Dermis microvascular lymphatic vessel endothelial cell (primary cell): ENCODE measurements at places on chromosomes 16 and 17. TPM values are rescaled to one million over a fixed set of nuclear protein-coding genes. Genes with fewer than 3 reads are reported as not detected.

Gene TBC1D3K
- not detected in 2 replicates for total RNA-seq

Gene KCTD2
- 9.1 and 14.9 TPM in 2 replicates for total RNA-seq

Gene COL1A1
- under 0.01 and 8.1 TPM in 2 replicates for total RNA-seq

Gene TEX14
- total RNA-seq = under 0.01 TPM in 2 replicates

Gene KCNJ2
- total RNA-seq = 1.3 and 1.7 TPM in 2 replicates

Gene EXOC3L1
- 38.8 and 57.7 TPM in 2 replicates for total RNA-seq

Gene CCL11
- total RNA-seq = not detected in 2 replicates

DNA sequence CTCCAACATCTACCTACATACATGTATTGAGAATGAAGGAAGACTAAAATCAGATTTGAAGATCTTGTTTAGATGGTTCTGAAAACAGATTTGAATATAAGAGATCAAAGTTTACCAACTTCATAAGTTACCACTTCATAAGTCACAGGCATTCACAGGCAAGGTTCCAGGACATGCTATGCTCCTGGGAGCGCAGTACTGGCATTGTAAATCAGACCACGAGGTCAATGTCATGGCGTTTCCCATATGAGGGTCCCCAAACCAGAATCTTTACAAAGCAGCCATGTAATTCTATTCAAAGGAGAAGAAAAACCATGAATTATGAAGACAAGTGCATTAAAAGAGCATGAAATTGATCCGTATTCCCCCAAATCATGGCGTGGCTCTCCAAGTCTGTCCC is 3.0 kb downstream of the CDH11 start:
- no peak for DNase-seq

DNA sequence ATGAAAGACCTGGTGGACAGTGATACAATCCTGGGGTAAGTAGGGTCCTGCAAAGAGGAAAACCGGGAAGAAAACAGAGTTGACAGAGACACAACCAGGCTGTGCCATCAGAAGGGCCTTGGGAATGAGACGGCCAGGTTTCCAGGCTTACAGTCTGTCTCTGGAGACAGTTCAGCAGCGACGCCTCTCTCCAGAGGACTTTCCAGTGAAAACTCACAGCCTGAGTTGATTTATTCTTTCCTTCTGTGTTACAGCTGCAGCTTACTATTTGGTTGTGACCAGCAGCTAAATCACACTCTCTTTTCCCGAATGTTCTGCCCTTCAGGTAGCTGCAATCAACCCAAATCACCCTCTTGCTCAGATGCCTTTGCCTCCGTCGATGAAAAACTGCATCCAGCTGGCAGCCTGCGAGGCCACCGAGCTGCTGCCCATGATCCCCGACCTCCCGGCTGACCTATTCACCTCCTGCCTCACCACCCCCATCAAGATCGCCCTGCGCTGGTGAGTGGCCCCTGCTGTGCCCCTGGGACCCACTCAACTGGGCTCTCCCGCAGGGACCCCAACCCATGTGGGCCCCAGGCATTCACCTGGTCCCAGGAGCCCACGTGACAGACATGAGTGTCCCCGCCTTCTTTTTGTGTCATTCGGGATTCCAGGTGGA is 209.2 kb downstream of the RPTOR start:
- no peak for DNase-seq

DNA sequence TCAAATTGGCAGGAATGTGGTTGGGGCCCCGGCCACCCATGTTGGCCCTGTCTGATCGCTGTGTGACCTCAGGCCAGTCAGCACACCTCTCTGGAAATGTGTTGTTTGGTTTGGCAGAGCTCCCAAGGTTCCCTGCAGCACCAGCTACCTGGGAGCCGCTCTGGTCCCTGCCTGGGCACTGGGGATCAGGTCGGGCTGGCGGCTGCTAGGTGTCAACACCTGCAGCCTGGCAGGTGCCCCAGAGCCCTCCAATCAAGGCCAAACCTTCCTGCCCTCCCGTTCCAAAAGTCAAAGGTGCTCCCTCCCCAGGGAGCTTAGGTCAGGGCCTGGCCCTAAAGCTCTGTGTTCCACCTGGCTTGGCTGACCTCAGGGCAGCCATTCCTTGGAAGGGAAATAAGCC is 55.9 kb downstream of the ZDHHC7 start:
- DNase-seq = no peak

GRCh38 chr17:8806253-8806925 is 7.2 kb upstream of the MFSD6L start:
- no peak for DNase-seq

GRCh38 chr16:77459534-77460254 is 24.9 kb upstream of the ADAMTS18 start:
- DNase-seq = no peak

DNA sequence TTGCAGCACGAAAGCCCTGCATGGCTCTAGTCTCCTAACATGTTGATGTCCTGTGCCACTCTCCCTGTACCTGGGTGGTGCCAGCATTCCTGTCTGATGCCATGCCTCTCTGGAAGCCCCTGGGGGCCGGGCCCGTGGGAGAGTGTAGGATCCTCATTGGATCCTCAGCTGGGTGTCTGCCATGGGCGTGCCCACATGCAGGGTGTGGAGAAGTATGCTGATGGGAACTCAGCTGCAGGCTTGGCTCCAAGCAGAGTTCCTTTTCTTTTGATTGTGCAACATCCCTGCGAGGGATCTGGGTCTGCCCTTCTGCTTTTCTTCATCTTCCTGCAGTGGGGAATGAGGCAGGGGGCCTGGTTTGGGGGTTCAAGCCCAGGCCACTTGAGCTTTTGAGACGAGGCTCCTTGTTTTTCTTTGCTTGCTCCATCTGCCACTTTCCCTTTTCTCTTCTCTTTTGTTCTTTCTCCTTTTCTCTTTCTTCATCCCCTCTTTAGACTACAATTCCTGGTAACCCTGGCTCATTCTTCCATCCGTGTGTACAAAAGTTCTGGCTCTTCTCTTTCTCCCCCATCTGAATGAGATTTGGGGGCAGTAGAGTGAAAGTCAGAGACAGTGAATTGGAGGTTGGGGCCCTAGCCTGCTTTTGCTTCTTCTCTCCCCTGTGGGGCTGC is 32.9 kb downstream of the KSR1 start:
- no peak for DNase-seq

DNA sequence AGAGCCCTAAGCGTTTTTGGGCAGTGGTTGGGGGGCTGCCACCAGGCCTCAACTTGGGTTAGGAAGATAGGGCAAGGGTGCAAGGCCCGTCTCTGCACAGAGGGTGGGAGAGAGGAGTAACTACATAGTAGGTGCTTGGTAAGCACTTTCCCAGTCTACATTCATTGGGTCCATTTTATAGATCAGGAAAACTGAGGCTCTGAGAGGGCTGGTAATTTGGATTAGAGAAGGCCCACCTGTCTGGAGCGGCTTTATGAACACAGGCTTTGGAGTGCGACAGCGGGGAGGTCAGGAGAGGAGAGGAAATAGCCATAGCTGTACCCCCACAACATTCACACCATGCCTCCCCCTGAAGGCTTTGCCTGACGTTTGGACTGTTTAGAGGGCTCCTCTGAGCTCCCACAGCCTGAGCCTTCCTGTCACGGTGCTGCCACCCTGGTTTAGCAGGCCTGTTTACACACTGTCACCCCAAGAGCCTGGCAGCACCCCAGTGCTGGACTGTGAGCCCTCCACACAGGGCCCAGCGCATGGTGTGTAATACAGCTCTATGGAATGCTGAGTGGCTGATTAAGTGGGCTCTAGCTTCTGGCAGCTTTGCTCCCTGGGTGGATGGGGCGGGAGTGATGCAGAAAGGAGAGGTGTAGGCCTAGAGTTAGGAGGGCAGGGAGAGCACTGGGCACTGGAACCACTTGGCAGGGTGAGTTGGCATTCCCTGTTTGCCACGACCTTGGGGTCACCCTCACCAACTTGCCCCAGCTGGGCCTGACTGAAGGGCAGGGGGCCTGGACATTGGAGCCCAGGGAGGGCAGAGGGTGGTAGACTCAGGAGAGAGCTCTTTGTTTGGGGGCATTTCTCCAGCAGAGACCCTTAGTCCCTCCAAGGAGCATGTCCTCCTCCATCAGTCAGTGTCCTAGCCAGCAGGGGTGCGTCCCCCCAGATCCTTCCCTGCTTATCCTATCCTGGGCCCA is 73.7 kb downstream of the RAI1 start:
- DNase-seq = no peak

DNA sequence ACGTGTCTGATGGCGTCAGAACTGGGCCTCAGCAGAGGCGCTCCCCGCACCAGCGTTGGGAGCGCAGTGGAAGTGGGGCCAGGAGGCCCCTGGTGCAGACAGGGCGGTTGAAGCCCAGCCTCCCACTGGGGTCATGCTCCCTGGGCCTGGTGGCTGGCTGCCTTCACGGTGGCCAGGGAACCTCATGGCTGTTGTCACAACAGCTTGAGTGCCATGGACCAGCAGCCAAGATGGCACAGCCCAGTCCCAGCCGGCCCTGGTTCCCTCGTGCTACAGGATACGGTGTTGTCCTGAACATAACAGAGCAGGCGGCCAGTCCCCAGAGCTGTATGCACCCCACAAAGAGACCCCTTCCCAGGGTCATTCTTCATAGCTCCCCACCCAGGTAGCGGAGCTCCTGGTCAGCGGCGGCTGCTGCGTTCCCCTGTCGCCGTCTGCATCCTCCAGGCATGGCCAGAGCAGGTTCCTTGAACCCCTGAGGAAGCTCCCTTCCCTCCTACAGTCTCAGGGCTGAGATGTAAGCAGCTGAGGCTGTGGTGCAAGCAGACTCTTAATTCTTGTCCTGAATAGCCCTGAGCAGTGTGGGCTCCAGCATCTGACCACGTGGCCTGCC is 29.7 kb downstream of the NME3 start:
- DNase-seq = no peak

DNA sequence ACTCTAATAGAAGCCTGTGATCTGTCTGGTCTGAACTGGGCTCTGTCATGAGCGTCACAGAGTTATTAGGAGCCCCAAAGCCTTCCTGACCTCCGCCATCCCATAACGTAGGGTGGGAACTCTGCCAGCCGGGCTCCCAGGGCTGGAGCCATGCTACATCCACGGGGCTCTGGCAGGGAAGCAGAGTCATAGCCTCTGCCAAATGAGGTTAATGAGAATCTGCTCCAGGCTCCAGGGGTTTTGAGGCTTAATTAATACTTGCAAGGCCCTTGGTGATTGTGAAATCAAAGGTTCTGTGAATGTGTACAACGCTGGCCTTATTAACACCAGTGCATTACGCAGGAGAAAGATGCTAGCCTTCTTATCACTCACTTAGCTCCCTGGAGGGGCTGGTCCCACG is 42.4 kb upstream of the ZFP90 start:
- no peak for DNase-seq

GRCh38 chr17:9185688-9186284 is 164.5 kb downstream of the NTN1 start:
- DNase-seq = no peak

DNA sequence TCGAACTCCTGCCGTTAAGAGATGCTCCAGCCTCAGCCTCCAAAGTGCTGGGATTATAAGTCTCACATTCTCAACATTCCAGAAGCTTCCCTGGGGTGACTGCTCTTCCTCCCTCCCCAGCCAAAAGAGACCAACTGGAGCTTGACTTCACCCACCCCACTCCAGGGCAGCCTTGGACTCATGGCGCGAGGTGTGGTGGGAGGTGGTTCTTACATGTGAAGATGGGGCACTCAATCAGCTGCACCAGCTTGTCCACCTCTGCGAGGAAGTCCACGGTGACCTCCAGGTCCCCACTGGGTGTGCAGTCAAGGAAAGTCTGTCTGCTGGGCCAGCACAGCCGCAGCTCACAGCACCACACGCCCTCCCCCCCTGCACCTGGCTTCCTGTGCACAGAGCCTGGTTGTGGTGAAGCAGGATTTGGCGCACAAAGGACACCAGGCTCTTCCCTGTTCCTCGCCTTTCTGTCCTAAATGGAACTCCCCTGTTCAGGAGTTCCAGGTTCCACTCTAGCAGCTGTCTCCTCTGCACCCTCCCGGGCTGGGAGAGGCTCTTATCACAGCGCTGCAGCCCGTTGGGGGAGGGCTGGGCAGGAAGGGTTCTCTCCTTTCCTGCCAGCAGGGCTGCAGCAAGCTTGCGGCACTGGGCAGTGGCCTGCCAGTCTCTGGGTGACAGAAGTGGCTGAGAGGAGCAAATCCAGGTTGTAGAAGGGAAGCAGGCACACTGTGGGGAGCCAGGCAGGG is 9.6 kb upstream of the MTSS2 start:
- DNase-seq = peak; percentile 79

GRCh38 chr17:31509095-31509804 is 117.8 kb downstream of the RAB11FIP4 start:
- no peak for DNase-seq

DNA sequence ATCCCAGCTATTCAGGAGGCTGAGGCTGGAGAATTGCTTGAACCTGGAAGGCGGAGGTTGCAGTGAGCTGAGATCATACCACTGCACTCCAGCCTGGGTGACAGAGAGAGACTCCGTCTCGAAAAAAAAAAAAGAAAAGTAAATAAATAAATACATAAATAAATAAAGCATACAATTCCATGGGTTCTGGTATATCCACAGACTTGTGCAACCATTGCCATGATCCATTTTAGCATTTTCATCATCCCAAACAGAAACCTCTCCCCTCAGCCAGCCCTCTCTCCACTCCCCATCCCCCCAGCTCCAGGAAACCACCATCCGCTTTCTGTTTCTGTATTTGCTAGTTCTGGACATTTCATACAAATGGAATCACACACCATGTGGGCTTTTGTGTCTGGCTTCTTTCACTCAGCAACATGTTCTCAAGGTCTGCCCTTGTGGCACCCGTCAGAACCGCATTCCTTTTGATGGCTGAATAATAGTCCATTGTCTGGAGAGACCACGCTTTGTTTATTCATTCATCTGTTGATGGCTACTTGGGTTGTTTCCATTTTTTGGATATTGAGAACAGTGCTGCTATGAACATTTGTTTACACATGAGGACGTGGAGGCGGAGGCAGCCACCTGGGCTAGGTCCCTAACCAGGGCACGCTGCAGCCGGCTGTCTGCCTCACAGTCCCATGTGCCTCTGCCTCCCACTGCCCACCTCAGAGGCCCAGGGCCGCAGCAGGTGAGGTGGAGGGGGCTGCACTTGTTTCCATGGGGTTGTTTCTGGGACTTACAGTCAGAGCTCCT is 76.2 kb downstream of the NT5M start:
- DNase-seq = no peak

DNA sequence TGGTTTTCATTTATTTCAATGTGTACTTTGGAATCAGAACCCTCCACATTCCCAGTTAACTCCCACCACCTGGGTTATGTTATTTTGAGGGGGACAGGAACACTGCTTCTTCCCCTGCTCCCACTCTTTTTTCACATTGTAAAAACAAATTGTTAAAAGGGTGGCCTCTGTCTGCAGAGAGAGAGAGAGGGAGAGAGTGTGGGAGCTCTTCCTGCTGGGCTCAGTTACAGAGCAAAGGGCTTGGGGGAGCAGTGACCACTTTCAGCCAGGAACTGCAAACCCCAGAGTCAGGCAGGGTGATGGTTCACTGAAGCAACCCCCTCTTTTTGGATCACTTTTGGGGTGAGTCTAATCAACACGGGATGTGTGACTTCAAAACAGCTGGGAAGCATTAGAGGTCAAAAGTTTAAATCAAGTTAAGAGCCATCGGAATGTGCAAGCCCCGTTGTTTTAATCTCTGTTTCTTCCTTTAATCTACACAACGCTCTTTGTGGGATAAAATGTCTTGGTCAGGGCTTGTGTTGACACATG is 577.0 kb upstream of the CDH11 start:
- no peak for DNase-seq

DNA sequence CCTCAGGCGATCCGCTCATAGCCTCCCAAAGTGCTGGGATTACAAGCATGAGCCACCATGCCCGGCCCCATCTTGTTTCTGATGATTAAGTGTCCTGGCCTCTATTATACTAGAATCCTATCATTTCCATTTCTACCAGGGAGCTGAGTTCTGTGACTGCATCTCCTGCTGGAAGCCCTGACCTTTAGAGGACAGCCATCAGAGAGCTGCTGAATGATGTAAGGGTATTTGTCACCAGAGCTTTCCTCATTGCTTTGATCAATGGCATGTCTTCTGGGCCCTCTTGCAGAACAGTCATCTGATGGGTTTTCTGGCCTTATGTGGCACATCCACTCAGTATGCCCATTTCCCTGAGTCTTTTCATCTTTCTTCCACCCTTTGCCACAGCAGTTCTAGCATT is 39.9 kb downstream of the PSMD12 start:
- no peak for DNase-seq
